ENCODE measurements at places on chromosomes 2 and 18. TPM values are rescaled to one million over a fixed set of nuclear protein-coding genes. Genes with fewer than 3 reads are reported as not detected.

GRCh38 chr18:74289137-74289536, 2.6 kb downstream of the CYB5A start:
- no peak for DNase-seq

KCNG2 gene
- polyA plus RNA-seq, result 0.24 TPM

DNA sequence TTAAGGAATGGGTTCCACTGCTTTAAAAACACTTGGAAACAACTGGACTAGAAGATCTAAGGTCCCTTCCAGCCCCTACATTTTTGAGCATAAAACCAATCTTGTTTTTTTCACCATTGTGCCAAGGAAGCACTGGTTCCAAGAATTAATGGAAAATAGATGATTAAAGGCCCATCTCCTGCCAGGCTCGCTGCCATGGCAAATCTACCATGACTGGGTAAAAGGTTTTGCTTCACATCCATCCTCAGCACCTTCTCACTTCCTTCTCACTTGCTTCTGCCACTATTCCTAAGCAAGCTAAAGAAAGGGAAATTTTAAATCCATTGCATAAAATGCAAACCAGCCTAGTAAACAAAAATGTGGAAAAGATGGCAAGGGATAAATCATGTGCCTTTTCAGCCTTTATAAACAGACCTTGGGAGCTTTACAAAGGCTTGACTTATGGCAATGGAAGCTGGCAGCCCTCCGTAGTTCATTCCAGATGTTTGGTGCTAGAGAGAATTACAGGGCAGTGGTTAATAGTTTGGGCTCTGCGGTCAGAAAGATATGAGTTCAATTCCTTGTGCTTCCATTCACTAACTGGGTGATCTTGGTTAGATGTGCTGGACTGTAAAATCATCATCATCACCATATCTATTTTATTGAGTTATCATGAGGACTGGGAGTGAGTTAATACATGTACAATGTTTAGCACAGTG, 27.0 kb upstream of the ST3GAL5 start:
- DNase-seq, result no peak

AFF3 gene
- polyA plus RNA-seq, result 24.6 TPM

DNA sequence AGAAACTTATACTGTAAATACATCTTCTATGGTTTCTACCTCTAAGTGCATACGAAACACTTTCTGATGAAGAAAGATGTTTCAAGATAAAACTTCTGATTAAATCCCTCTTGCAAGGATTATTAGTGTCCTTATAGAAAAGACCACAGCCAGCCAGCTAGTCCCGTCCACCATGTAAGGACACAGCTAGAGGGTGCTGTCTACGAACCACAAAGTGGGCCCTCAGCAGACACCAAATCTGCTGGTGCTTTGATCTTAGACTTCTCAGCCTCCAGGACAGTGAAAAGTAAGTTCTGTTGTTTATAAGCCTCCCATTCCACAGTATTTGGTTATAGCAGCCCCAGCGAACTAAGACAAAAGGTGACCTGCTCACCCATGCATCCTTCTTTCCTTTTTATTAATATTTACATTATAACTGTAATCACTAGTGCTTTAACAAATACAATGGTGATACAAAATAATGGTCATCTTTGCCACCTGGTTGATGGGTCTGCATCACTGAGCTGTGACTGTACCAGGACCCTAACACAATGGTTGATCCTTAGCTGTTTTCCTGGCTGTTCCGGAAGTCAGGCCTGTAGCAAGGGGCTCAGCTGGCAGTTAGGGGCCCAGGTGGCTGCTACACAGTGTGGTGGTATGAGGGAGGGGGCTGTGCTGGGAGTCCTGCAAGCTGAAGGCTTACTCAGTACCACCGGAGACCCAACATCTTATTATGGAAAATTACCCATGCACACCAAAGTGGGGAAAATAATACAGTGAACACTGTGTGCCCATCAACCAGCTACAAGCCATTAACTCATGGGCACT, 108.5 kb upstream of the SMAD7 start:
- DNase-seq, result no peak

DNA sequence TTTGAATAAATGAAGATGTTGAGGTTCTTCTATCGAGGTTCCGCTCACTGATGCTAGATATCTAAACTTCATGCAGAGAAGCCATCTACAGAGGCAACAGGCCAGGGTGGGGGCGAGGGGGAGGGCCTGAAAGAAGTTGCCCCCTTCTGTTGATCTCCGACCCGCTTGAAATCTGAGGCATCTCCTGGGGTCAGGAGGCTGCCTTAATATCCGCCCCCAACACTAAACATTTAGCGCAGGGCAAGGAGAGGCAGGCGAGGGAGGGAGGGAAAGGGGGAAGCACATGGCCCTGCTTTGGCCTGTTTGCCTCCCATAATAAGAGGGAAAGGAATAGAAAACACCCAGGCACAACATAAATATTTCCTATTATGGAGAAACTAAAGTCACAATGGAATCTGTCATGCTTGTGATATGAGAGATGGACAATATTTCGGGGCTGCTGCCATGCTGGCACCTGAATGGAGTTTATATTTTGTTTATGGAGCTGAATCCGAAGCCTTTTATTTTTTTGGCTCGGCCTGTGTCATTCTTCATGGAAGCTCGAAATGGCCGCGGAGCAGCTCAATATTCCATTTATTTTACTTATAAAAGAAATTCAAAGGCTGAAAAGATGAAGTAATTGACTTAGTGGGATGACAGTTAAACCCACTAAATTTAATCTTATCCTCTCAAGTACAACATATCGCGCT, 221.1 kb downstream of the INSIG2 start:
- DNase-seq, result no peak

DNA sequence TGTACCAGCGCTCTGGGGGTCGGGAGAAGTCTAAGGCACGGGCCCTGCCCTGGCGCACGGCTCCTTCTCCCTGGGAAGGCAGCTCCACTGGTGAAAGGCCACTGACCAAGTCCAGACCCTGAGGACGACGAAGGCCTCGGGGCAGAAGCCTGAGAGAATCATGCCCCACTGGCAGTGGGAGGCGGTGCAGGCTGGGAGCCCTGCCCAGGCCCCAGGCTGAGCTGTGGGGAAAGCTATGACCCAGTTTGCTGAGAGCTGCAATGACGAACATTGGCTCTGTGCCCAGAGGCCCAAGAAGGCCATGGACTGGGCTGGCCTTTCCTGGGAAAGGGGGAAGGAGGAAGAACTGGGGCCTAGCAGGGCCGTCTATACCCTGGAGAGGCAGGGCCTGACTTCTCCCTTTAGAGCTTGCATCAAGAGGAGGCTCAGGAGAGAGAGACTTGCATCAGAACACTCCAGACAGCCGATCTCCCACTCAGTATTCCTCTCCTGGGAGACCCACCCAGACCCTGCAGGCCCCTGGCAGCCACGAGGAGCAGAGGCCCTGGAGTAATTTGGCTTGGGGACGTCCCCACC, 32.9 kb downstream of the HS1BP3 start:
- DNase-seq, result no peak

DNA sequence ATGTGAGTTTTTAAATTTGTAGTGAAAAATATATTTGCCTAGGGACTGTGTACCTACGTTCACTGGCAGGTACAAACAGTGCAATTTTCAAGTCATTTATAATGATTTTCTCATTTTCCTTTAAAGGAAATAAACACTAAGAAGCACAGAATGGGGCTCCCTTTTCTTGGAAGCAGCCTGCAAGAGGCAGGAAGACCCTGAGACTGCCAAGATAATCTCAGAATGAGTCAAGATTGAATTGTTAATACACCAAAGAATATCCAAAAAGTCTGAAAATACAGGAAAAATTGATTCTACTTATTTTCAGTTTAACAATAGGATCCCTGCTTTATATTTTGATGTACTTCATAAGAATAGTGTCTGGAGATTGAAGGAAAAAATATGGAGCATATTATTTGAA, 331.2 kb downstream of the CTNNA2 start:
- no peak for DNase-seq

DNA sequence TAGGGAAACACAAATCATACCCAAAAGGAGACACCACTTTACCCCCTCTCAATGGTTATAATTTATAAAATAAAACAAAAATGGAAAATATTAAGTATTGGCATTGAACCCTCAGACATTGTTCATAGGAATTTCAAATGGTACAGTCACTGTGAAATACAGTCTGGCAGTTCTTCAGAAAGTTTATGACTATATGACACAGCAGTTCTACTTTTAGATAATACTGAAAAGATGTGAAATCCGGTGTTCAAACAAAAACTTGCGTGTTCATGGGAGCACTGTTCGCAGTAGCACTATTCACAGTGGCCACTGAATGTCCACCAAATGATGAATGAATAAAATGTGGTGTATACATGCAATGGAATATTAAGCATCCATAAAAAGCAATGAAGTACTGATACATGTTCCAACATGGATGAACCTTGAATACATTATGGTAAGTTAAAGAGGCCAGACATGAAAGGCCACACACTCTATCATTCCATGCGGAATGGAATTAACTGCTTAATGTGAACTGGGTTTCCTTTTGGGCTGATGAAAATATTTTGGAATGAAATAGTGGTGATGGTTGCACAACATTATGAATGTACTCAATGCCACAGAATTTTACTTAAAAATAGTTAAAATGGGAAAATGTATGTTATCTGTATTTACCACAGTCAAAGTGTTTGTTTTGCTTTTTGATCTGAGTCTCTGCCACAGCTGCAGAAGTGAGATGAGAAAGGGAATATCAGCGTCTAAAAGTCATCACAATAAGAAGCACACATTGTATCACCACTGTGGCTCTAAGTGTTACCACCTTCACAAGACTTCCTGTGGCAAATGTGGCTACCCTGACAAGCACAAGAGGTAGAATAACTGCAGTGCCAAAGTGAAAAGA, 864.6 kb downstream of the SUCLG1 start:
- no peak for DNase-seq

- no peak for DNase-seq
Observed at GRCh38 chr18:3405713-3406112, 44.3 kb upstream of the TGIF1 start.

- DNase-seq, result no peak
Observed at GRCh38 chr2:18436503-18437005, 123.9 kb downstream of the RDH14 start.

DNA sequence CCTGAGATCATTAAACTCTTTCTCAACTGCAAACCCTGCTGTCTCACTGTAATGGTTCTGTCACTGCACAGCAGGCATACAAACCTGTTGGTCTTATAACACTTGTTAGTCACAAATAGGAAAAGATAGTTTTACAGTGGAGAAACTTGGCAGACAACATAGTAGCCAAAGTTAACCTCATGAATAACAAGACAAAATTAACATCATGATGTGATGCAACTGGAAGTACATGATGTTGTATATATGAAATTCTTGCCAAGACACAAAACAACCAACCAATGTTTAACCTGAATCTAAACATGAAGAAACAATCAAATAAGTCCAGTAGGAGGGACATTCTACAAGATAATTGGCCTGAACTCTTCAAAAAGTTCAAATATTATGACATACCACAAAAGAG, 189.3 kb downstream of the RNF152 start:
- DNase-seq, result no peak

DYNAP gene
- polyA plus RNA-seq, result not detected

- no peak for DNase-seq
Observed at GRCh38 chr18:52334307-52334706, 5.7 kb upstream of the DCC start.

SMYD1 gene
- polyA plus RNA-seq, result not detected
